ENCODE measurements at places on chromosomes 5 and 9.
A peak's percentile ranks its signal among the peaks of the same experiment; 100 is the strongest.

GRCh38 chr5:25481463-25481862, 836.7 kb upstream of the CDH10 start:
- no peak for DNase-seq

DNA sequence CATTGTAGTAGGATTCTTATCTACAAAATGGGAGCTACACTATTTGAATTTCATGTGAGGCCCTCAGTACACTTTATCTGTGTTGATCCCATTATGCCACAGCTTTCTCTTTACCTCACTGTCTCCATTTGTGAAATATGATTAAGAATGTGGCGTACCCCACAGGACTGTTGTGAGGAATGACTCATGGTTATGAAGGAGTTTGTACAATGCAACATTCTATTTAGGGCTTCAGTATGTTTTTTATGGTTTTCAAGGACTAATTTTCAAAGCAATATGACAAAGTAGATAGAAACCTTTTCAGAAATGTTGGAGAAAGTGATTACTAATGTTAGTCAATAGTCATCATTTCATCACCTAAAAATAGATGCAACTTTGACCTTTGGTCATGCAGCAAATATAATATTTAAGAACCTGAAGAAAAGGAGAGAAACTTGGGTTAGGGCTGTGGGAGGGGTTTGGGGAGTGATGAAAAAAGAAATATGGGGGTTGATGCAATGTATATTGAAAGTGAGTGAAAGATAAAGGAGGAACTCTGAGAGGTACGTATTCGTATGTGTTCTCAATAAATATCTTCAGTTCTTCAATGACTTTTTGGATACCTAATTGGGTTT, 53.7 kb upstream of the PIP5K1B start:
- no peak for DNase-seq

DNA sequence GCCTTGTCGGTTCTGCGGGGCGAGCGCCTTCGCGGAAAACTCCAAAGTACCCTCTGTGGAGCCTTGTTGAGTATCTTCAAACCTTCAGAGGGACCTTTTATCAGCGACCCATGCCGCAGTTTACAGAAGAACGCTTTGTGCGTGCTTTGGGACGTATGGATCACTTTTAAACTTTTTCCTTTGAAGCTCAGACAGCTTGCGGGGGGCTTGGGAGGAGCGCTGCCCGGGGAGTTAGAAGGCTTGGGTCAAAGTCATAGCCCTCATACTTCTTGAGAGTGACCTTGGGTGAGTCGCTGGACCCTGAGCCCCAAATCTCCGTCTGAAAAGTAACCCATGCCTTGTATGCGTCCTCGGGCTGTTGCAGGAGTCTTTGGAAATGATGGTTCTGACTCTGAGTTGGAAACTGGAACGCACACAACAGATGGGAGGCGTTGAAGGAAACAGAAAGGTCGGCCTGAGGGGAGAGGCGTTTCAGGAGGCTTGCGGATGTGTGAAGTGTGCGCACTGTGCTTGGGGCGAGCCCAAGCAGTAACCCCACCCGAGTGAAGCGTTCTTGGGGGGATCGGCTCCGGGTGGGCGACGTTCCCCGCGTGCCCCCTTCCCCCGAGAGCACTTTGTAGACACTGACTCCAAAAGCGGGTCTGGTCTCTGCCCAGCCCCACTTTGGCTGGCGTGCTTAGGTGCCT, 661 bp upstream of the SLC25A51 start:
- no peak for DNase-seq

DNA sequence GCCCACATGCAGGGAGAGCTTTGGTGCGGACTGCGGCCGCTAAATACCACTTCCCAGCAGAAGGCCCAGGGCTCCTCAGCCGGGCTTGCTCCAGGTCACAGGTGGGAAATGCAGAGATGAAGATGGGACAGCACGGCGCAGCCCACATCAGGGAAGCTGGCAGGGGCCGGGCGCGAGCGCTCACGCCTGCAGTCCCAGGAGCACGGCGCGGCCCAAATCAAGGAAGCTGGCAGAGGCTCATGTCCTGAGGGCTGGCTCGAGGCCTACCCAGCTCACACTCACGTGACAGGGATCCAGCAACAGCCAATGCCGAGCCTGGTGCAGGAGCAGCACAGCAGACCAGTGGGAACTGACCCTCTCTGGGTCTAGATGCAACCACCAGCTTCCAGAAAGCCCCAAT, 16.3 kb downstream of the LPCAT1 start:
- no peak for DNase-seq

- DNase-seq: no peak
These were observed 26.3 kb upstream of the GABRP start for GRCh38 chr5:170757182-170757601.

DNA sequence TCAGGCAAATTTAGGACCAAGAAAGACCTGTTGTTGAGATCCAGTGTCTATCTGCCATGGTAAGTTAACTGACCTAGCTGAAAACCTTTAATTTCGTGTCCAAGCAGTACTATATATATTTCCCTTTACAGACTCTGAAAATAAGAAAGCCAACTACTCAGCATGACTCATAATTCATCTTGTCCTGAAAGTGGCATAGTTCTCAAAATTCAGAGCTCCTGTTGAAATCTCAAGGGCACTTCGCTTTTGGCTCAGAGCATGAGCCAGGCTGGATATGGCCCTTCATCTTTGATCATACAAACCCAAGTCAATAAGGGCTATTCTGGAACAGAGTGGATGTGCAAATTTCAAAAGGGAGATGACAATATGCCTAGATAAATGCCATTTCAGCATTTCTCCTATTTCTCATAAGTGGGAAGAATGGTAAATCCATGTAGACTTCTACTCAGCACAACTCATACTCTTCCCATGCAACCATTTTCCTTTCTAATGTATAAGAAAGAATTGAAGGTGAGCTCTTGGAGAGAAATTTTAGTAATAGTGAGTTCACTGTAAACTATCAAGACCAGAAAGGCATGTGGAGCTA, 567.9 kb upstream of the DAB2 start:
- no peak for DNase-seq

DNA sequence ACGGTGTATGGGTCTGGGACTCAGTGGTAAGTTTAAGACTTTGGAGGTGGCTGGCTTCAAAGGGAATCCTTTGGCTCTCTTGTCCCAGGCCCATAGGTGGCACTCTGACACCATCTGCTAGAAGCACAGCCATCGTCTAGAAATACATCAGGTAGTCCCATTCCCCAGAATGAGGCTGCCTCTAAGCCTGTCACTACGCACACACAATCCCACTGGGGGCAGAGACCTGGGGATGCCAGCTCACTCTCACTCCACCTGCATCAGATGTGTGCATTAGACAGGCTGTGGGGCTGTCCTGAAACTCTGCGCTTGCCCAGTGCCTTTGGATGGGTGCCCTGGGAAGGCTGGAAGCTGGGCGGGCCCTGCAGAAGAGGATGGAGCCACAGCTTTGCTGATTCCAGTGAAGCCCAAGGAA, 127.5 kb upstream of the PANK3 start:
- no peak for DNase-seq

- DNase-seq: no peak
These were observed 334.7 kb downstream of the ACTL7B start for GRCh38 chr9:108521063-108521590.

DNA sequence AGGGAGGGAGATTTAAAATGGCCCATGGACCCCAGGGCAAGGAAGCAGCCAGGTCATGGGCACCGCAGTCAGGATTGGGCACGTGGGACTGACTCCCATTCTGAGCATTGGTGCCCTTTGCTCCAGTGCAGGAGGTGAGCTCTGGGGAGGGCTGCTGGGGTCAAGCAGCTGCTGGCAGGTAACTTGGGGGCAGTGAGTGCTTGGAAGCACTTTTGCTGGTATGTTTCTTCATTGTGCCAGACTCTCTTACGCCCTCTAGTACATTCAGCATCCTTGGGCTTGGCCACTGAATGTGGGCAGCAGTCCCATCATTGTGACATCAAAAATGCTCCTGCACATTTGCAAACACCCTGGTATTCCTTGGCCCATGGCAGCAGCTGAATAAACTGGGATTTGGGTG, 32.7 kb downstream of the PRRC2B start:
- no peak for DNase-seq

DNA sequence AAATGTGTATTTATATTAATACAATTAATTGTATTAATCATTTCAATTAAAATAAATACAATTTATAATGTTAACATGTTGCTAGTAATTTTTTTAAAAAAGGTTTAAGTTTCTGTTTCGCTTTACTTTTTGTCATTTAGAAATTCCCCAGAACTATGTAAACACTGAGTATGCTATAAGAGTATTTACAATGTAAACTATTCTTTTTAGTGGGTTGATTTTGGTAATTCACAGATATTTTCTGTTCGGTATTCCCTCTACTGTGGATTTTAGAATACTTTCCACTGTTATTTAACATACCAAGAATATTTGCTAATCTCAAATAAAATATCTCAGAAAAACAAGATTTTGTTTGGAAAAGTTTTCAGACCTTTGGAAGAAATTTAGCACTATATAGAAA, 1564.4 kb downstream of the EFNA5 start:
- no peak for DNase-seq

DNA sequence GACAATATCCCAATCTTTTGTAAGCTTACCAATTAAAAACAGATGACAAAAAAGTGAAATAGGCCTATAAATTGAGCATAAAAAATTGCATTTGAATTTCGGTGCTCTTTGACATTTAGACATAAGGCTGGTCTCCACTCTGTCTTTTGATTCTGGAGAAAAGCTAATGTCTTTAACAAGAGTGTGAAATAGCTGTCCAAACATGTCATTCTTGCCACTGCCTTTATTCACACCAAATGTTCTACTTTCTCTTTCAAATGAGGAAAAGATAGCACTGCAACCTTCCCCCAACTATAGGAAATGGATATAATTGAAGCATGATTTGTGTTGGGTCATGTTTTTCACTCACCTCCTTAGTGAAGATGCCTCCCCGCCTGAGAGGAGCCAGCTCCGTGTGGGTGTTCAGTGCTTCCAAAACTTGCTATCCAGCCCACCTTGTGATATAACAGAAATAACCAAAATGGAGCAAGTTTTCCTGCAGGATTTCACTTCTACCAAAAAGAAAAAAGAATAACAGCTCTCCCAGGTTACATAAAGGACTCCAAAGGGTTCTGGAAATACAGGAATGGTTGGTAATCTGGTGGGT, 55.2 kb upstream of the STK32A start:
- DNase-seq: no peak

DNA sequence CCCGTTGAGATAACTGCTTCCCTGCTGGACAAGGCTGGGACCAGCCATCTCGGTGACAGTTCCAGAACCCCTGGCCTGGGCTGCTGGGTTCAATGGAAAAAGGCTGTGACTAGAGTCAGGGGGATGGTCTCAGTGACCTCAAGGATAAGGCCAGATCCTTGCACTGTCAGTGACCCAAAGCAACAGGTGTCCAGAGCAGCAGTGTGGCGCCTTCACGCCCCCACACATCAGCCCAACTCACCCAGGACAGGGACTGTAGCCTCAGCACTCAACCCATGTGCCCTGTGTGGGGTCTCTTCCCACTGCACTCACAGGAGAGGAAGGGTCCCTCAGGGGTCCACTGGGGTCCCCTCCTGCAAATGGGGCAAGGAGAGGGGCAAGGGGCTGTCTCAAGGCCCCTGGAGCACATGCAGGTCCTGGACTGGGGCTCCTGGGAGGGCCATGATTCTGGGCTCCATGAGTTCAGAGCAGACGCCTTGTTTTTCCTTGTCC, 698 bp upstream of the LCN2 start:
- no peak for DNase-seq

DNA sequence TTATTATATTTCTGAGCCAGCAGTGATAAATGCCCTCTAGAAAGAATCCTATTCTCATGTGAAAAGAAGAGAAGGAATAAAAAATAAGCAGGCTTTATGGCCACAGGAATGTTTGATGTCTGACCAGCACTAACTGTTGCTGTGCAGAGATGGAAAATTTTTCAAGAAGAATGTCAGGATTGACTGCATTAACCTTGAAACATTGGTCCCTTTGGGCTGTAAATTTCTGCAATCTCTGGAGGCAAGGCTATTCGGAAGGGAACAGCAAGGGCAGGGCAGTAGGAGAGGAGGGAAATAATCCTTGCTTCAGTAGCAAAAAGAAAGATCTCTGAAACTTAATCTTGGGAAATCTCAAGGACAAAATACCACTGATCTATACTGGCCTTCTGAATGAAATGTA, 415.2 kb downstream of the DNAH5 start:
- DNase-seq: no peak

DNA sequence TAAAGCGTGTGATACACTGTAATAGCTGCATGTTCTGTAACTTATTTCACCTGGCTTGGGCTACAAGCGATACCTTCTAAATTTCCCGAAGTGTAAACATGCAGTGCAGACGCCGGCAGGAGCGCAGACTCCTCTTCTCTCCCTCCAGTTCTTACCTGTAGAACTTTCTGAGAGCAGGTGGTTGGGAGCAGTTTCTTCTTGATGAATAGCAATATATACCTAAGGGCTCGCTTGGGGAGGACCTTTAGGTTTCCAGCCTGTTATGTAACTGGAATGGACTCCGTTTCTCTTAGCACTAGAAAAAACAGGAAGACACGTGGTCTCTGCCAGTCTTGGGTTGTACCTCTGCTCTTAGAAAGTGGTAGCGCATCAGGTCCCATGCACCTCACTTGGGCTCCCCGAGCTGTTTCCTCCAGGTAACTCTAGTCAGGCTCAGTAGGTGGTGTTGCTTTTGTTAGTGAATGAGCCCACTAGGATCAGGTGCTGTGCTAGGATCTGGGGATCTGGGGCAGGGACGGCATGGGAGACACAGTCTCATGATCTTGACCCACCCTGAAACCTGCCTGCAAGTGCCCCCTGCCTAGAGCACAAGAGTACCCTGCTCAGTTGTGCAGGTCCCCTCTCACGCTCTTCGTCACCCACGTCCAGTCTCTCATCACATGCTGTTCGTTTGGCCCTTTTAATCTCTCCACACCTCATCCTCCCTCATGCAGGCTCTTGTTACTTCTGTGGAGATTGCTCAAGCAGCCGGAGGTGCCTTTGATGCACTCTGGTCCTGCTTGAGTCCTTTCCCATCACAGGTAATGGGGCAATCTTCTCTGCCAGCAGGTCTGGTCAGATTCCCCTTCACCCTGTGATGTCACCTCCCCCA, 2.8 kb downstream of the TENT4A start:
- DNase-seq: peak; percentile 24

GRCh38 chr5:4735261-4735660, 404.9 kb upstream of the ADAMTS16 start:
- no peak for DNase-seq

DNA sequence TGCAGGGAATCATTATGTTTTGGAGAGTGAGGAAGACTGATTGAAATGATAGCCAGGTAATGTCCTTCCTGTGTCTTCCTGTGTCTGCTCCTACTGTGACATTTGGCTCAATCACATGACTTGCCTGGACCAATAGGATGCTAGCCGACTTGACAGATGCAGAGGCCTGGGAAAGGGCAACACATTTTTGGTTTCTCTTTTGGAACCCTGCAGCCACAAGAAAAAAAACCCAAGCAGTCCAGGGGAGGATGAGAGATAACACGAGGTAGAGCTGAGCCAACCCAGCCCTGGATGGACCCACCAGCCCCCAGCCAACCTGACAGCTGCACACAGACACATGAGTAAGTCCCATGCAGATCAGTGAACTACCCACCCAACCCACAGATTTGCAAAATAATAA, 256.1 kb upstream of the SMARCA2 start:
- DNase-seq: no peak

DNA sequence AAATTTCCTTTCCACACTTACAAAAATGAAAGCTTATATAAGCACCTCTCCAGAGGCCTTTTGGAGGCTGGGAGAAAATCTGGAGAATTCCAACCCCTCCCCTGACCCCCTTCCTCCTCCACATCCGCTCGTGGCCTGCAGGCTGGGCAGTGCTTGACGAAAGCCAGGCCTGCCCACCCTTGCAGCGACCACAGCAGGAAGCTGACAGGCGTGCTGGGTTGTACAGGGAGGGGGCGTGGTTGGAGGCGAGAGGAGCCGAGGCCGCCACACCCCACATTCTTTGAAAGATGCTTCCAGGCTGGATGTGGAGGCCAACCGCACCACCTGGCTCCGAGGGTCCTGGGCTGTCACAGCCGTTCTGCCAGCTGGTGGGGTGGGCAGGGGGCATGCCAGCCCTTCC, 47.8 kb upstream of the IER5L start:
- DNase-seq: peak; percentile 33
